DMS79 treated with DMSO at 0.1 percent for 48 hours (cell line): ENCODE measurements at places on chromosomes 2 and 18.

- no peak for DNase-seq
Measured at GRCh38 chr18:55794288-55795052, 206.5 kb upstream of the TCF4 start.

DNA sequence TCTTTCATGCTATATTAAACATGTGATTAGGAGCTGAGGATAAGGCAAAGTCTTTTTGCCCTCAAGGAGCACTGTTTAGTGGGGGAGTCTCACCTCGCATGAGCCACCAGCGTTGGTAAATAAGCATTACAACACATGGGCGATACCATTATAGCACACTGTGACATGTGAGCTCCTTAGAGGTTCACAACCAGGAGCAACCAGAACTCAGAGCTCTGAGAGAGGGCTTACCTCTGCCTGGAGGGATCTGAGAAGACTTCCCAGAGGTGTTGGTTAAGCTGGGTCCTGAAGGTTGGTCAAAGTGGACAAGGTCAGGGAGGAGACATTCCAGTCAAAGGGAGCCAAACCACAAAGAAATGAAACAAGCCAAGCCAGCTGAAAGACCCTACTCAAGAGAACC, 158.8 kb downstream of the ESCO1 start:
- DNase-seq = no peak

DNA sequence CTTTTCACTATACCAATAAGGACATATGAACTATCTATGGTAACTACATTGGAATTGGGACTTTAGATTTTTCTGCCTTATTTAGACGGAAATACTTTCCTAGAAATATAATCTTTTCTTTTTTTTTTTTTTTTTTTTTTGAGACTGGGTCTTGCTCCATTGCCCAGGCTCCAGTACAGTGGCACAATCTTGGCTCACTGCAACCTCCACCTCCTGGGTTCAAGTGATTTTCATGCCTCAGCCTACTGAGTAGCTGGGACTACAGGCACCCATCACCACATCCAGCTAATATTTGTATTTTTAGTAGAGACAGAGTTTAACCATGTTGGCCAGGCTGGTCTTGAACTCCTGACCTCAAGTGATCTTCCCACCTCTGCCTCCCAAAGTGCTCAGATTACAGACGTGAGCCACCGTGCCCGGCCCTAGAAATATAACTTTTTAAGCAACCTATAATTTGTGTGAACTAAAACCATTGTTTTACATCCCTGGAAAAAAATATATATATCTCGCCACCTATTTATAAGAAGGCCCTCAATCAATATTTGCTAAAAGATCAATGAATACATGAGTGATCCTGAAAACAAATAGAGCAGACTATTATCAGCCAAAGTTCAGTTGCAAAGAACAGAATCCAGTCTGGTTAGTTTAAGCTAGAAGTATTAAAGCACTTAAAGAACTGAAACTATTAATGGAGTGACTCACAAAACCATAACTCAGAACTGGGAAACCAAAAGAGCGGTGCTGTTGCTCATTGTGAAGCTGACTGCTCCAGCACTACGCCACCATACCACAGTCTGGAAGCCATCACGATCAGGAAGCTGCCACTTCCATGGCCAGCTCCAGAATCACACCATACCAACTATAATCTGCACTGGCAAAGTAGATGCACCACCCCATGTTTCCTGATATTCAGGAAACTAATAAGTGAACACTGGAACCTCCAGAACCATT, 8.4 kb upstream of the HNRNPLL start:
- DNase-seq = no peak

- no peak for DNase-seq
Measured at GRCh38 chr2:49041061-49041460, 113.3 kb downstream of the FSHR start.

- no peak for DNase-seq
Measured at GRCh38 chr18:10421859-10422258, 32.6 kb upstream of the APCDD1 start.
